ENCODE measurements at places on chromosomes 7 and 10.

DNA sequence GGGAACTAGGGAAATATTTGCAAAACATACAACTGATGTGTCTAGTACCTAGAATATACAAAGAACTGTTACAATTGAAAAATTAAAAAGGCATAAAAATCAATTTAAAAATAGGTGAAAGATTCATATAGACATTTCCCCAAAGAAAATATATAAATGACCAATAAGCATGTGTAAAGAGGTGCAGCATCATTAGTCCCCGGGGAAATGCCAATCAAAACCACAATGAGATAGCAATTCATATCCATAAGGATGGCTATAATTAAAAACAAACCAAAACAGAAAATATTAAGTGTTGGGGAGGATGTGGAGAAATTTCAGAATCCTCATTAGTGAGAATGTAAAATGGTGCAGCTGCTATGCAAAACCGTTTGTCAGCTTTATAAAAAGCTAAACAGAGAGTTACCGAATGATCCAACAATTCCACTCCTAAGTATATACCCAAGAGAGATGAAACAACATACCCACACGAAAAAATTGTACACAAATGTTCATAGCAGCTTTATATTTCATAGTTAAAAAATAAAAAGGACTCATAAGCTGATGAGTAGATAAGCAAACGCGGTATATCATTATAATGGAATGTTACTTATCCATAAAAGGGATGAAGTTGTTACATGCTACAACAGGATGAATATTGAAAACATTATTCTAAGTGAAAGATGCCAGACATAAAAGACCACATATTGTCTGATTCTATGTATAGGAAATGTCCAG, 210.1 kb upstream of the INHBA start:
- H3K36me3 ChIP-seq, result no peaks in the 10 kb centered on the region
- DNase-seq, result no peak
- no peaks in the 10 kb centered on the region for H3K27me3 ChIP-seq
- no peaks in the 10 kb centered on the region for H3K4me1 ChIP-seq

DNA sequence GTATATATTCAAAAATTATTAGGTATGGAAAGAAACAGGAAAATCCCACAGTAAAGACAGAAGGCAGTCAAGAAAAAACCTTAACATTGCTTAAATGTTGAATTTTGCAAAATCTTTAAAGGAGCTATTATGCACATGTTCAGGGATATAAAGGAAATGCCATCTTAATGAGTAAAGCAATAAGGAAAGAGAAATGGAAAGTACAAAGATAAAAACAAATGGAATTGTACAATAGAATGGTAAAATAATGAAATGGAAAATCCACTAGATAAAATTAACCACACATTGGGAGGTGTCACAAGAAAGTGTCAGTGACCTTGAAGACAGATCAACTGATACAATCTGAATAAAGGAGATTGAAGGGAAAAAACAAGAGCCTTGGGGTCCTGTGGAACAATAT, 82.0 kb downstream of the KIF20B start:
- no peaks in the 10 kb centered on the region for H3K27me3 ChIP-seq
- H3K4me3 ChIP-seq, result no peak overlapping the region
- no peak overlapping the region for H3K27ac ChIP-seq

- H3K27me3 ChIP-seq, result no peaks in the 10 kb centered on the region
- no peaks in the 10 kb centered on the region for H3K36me3 ChIP-seq
- no peak for DNase-seq
Observed at GRCh38 chr7:116089293-116089692, 58.7 kb upstream of the TFEC start.

- no peak for DNase-seq
- no peak overlapping the region for H3K4me3 ChIP-seq
- no peak overlapping the region for H3K27ac ChIP-seq
- no peaks in the 10 kb centered on the region for H3K4me1 ChIP-seq
- no peaks in the 10 kb centered on the region for H3K27me3 ChIP-seq
Observed at GRCh38 chr7:82434275-82435022, 9.1 kb downstream of the CACNA2D1 start.

GRCh38 chr10:97400665-97401454, at the start of gene RRP12:
Gene RRP12, minus strand, starts transcription at chr10:97401340. Its CDS starts 109 bp downstream, at chr10:97401231.
- H3K27me3 ChIP-seq, result no peaks in the 10 kb centered on the region
- DNase-seq, result peak; percentile 90
- peak within 1 kb of the TSS; percentile 63 for H3K4me3 ChIP-seq
- no peaks in the 10 kb centered on the region for H3K36me3 ChIP-seq

GRCh38 chr7:10205696-10206095, 768.0 kb upstream of the PHF14 start:
- no peaks in the 10 kb centered on the region for H3K36me3 ChIP-seq
- H3K27me3 ChIP-seq, result no peaks in the 10 kb centered on the region
- no peak overlapping the region for H3K27ac ChIP-seq
- no peaks in the 10 kb centered on the region for H3K4me1 ChIP-seq

DNA sequence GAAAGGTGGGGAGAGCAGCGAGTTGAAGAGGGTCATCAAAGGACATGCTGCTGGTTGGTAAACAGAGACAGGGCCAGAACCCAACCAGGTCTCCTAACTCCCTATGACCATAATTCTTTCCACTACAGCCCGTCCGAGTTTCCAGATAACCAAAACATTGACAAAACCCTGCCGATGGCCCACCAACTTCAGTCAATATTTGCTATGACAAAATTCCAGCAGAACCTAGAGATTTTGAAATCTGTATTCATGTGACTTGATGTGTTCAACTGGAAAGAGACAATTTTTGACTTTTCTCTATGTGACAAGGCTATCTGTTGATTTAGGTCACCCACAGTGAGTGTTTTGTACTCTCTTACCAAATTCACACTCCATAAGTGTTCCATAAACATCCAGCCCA, 86.7 kb downstream of the NHLRC2 start:
- H3K27me3 ChIP-seq, result no peaks in the 10 kb centered on the region
- no peak overlapping the region for H3K27ac ChIP-seq
- no peak overlapping the region for H3K4me3 ChIP-seq
- peaks cover 12% of the 10 kb centered on the region for H3K4me1 ChIP-seq
- no peak for DNase-seq

GRCh38 chr10:71203716-71204115, 8.7 kb upstream of the UNC5B start:
- no peaks in the 10 kb centered on the region for H3K36me3 ChIP-seq
- DNase-seq, result no peak
- H3K27ac ChIP-seq, result no peak overlapping the region
- H3K4me3 ChIP-seq, result no peak overlapping the region
- H3K4me1 ChIP-seq, result peaks cover 1% of the 10 kb centered on the region

- no peaks in the 10 kb centered on the region for H3K27me3 ChIP-seq
- H3K36me3 ChIP-seq, result peaks cover 6% of the 10 kb centered on the region
- H3K27ac ChIP-seq, result peak overlapping the region; percentile 41
- no peak overlapping the region for H3K4me3 ChIP-seq
Observed at GRCh38 chr10:124678557-124679240, 65.5 kb downstream of the FAM53B start.

- H3K27me3 ChIP-seq, result no peaks in the 10 kb centered on the region
- no peaks in the 10 kb centered on the region for H3K36me3 ChIP-seq
- DNase-seq, result no peak
- H3K4me3 ChIP-seq, result no peak overlapping the region
Observed at GRCh38 chr10:107238275-107238674, 73.8 kb upstream of the SORCS1 start.

- H3K36me3 ChIP-seq, result no peaks in the 10 kb centered on the region
- DNase-seq, result no peak
- no peak overlapping the region for H3K4me3 ChIP-seq
Observed at GRCh38 chr7:82481499-82482097, 38.0 kb upstream of the CACNA2D1 start.

- H3K27ac ChIP-seq, result no peak overlapping the region
- H3K4me3 ChIP-seq, result no peak overlapping the region
- DNase-seq, result no peak
- no peaks in the 10 kb centered on the region for H3K4me1 ChIP-seq
- H3K27me3 ChIP-seq, result peaks cover 17% of the 10 kb centered on the region
- no peaks in the 10 kb centered on the region for H3K36me3 ChIP-seq
Observed at GRCh38 chr10:13066527-13066926, 33.4 kb upstream of the OPTN start.

DNA sequence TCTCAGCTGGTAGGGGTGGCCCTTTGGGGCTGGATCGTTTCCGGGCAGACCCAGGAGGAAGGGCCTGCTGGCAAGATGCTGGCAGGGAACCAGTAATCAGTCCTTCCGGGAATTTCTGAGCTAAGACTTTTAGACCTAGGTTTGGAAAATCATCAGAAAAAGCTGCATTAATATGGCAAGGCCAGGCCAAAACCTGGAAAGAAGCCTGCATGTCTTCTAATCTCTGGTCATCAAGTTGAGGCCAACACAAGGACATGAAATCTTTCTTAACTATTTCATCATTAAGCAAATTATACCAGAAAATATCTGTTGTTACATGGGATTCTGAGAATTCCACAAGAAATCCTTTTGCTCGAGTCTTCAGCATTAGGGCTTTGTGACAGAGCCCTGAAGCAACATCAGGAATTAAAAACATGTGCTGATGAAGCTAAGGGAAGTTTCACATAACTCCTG, 19.9 kb downstream of the CPA1 start:
- no peaks in the 10 kb centered on the region for H3K4me1 ChIP-seq
- no peak for DNase-seq
- no peak overlapping the region for H3K4me3 ChIP-seq
- H3K27me3 ChIP-seq, result no peaks in the 10 kb centered on the region
- no peak overlapping the region for H3K27ac ChIP-seq
- no peaks in the 10 kb centered on the region for H3K36me3 ChIP-seq

GRCh38 chr10:87751274-87751673, 66.8 kb downstream of the ATAD1 start:
- H3K27me3 ChIP-seq, result no peaks in the 10 kb centered on the region
- H3K4me1 ChIP-seq, result peaks cover 4% of the 10 kb centered on the region
- DNase-seq, result no peak
- H3K4me3 ChIP-seq, result no peak overlapping the region

DNA sequence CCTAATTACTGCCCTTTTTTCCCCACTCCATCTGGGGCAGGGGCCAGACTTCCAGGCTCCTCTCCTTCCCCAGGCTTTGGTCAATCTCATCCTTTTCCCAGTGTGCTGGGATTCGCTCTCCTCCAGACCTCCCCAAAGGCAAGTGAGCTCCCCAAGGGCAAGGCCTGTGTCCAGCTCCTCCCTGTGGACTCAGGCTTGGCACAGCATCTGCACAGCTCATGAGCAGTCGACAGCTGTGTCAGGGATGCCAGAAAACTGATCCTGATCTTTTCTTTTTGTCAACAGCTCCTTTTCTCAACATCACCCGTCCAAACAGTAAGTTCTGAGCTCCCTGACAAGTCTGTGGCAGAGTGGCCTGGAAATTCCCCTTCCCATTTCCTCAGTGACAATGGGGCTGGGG, 67.1 kb downstream of the C10orf120 start:
- no peak for DNase-seq
- no peaks in the 10 kb centered on the region for H3K36me3 ChIP-seq
- H3K4me1 ChIP-seq, result no peaks in the 10 kb centered on the region

DNA sequence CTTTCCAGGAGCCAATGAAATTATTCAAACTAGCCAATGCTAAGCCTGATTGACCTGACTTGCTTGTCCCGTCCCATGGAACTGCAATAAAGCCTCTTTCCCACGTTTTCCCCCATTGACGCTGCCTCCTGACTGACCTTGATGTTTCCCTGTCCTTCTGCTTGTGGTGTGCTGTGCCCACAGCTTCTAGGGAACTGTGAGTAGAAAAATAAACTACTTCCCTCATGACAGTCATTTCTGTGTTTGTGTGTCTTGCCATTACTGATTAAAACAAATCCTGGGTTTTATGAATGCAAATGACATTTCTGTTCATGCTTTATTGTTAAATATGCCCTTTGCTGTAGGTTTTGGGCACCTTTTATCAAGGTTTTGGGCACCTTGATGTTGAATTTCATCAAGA, 91.3 kb upstream of the ABI1 start:
- H3K4me1 ChIP-seq, result no peaks in the 10 kb centered on the region
- no peak overlapping the region for H3K4me3 ChIP-seq
- no peak for DNase-seq

GRCh38 chr10:5832946-5833345, 19.7 kb upstream of the GDI2 start:
- H3K27me3 ChIP-seq, result no peaks in the 10 kb centered on the region
- peak overlapping the region; percentile 31 for H3K4me3 ChIP-seq
- peaks cover 2% of the 10 kb centered on the region for H3K4me1 ChIP-seq
- H3K27ac ChIP-seq, result no peak overlapping the region
- DNase-seq, result peak; percentile 84

GRCh38 chr10:61950449-61951143, 49.1 kb downstream of the ARID5B start:
- no peak overlapping the region for H3K4me3 ChIP-seq
- no peak for DNase-seq
- H3K4me1 ChIP-seq, result peaks cover 30% of the 10 kb centered on the region
- H3K27me3 ChIP-seq, result no peaks in the 10 kb centered on the region
